ENCODE measurements at places on chromosomes 16 and 17. TPM values are rescaled to one million over a fixed set of nuclear protein-coding genes. Genes with fewer than 3 reads are reported as not detected.
A peak's percentile ranks its signal among the peaks of the same experiment; 100 is the strongest.

- no peak for DNase-seq
Observed at GRCh38 chr16:27491894-27492587, 57.7 kb downstream of the GTF3C1 start.

DNA sequence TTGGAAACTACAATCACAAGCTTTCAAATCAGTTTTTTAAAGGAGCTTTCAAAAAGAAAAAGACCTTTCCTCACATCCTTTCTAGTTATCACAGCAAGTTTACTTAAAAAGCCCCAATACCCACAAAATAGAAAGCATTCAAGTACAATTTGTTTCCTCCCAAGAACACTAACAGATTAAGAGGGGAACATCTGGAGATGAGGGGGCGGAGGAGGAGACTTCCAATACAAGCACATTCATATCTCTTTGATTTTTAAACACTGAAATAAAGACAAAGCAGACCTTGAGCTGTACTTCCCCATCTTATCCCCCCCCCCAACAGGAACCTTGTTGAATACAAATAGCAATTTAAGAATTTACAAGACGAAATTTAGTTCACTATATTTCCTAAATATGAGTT lies 2.0 kb downstream of the YWHAE start:
- peak; percentile 60 for DNase-seq

DNA sequence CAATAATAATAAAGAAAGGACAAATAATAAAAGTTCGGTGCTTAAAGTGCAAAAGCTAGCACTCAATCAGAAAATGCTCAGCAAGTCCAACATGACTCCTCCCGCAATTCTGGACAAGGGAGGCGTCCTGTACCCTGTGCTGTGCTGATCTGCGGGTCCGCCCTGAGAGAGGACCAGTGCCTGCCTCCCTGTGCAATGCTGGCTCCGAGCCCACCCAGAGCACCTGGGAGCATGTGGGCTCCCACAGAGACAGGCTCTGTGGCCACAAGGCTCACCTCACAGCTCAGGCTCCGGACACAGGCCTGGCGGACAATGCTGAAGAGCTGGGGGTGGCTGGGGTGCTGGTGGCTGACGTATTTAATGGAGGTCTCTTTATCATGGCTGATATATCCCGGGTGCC lies 11.1 kb downstream of the FLCN start:
- DNase-seq, result no peak

DNA sequence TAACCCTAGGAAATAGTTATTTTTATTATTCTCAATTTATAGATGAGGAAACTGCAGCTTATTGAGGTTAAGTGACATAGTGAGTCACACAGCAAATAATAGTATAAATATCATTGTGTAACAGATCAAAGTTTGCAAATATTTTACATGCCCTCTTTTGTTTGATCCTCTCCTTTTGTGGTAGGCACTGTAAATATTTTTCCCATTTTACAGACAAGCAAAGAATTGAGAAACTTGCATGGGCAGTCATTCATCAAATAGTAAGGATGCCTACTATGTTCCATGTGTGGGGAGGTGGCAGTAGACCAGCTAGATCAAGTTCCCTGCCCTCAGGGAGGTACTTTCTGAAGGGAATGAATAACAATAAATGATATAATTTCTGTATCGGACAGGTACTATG lies 173.0 kb downstream of the PHKB start:
- DNase-seq, result no peak

DNA sequence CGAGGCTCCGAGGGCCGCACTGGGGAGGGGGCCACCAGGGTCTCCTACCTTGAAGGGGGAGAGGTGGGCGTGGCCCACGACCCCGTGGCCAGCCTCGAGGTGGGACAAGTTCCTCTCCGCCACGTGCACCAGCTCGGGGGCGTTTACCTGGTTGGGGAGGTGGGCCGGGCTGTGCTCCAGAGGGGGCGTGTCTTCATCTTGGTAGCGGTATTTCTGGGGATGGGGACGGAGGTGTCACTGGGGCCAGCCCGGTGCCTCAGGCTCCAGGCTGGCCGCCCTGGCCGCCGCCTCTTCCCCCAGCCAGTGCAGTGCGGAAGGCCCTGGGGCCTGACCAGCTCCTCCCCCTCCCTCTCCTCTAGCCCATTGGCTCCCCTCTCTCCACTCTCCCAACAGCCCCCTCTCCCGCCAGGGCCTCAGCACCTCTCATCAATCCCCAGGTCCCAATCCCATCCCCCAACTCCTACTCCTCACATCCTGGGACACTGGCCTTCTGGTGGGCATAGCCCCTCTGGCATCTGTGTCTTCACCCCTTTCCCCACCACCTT lies 11.5 kb downstream of the DLG4 start:
- no peak for DNase-seq

DNA sequence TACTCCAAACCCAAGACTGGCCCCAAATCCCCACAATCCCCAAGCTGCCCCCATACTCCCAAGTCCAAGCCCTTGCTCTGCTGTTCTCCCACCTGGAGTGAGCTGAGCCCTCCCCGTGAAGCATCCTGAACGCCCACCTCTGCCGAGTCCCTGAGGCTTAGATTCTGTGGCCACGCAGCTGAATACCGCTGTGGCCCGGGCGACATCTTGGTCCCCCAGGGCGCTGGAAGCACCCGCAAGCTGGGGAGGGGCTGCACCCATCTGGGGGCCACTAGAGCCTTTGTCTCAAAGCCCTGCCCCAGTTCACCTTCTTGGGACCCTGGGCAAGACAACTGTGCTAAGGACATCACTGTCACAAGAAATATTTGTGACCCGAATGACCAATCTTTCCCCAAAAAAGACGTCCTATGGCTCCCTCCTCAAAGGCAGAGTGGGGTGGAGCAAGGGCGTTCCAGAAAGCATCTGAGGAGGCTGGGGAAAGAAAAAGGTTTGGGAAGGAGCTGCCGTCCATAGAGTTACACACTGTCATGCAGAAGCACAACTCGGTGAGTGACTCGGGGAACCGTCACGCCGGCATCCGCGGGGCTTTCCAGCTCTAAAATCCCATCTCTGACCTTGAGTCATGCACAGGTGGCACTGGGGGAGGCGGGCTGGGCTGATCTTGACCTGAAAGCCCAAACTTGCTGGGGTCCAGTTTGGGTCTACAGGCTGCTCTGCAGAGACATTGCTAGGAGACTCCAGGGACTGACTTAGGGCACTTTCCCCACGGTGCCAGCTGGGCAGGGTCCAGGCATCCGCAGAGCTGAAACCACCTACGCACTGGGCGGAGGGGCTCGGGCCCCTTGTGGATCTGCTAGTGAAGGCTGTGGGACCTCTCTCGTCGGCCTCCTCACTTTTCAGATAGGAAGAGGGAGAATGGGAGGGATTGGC lies 6.6 kb downstream of the PTX4 start:
- DNase-seq, result no peak

GRCh38 chr17:7307686-7308624 lies 527 bp downstream of the EIF5A start:
- peak; percentile 36 for DNase-seq

DNA sequence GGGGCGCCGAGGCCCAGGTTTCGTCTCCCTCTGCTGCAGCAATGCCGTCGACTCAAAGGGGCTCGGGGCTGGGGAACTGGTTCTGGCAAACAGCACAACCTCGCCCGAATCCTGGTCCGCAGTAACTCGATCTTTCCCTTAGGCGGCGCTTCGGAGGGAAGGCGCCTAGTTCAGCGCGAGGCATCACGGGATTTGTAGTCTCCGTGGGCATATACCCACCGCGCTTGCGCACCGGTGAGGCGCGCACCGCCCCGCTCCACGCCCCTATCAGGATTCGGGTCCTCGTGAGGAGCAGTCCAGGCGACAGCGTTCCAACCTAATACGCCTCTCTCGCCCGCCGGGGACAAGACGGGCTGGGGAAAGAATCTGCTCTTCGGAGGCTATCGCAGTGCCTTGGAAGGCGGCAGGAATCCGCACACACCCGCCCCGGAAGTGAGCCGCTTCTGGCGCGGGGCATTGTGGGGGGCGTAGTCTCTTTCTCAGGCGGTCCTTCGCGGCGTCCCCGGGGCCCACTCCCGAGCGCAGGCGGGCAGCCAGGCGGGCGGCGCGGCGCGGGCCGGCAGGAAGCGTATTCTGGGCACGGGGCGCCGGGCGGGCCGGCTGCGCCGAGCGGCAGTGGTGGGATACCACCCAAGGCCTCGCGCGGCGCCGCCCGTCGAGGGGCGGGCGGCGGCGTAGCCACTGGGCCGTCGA lies at the start of gene THAP11:
Gene THAP11, plus strand, starts transcription at position 505 of the 693 bp plus-strand sequence. CDS start 235 bp downstream, outside the sequence.
- peak; percentile 95 for DNase-seq

DNA sequence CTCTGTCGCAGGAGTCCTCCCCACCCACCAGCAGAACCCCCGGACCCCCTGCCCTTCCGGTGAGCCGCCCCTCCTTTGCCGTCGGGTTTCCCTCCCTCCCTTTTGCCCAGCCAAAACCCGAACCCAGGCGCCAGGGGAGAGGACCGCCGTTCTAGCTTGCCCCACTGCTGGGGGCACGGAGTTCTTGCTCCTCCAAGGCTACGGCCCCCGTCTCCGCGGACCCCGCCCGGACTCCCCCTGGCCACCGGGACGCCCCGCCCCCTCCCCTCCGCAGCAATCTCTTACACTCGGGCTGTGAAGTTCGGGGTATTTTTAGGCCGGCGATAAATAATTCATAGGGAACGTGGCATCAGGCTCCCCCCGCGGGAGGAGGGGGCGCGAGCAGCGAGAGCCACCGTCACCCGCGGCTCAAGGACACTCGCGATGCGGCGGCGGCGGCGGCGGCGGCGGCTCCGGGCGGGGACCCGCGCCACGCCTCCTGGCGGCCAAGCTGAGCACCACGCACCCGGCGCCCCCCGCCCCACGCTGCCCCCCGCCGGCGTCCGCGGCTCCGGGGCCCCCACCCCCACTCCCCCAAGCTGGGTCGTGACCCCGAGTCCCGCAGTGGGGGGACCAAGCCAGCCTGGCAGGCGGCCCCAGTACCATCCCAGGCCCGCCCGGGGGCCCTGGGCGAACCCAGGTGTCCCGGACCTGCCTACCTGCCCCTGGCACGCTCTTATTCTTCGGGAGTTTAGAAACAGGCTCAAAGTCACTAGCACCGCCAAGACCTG lies at the start of gene GRIN2C:
Gene GRIN2C, minus strand, starts transcription at position 427 of the 770 bp plus-strand sequence. CDS start 4,793 bp downstream, outside the sequence.
- DNase-seq, result no peak

DNA sequence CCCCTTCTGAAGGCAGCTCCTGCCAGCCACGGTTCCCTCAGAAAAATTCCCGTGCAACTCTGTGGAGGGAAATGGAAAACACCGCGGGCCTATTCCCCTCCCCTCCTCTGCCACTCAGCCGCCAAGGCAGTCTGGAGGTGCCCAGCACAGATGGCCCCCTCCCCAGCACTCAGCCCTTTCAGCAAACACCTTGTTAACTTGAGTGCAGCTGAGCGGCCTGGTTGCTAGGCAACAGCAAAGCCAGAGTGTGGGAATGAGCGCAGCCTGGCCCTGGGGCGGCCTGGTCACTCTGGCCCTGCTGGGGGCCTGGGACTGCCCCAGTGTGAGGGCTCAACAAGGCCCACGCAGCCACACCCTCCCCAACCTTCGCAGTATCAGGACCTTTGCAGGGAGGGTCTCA lies 32.8 kb downstream of the CACNA1G start:
- DNase-seq, result no peak

GRCh38 chr17:14805348-14805747 lies 459.8 kb downstream of the PMP22 start:
- no peak for DNase-seq

AURKB gene
- 19.0 TPM for total RNA-seq

- no peak for DNase-seq
Observed at GRCh38 chr17:17419631-17420030, 57.2 kb upstream of the MED9 start.

PABPN1L gene
- total RNA-seq, result not detected

GRCh38 chr17:6358131-6358530 lies 76.8 kb downstream of the AIPL1 start:
- DNase-seq, result no peak

GRCh38 chr17:33732116-33732515 lies 439.0 kb upstream of the ASIC2 start:
- peak; percentile 4 for DNase-seq

MPV17L gene
- total RNA-seq, result 1.3 TPM

HBA1 gene
- not detected for total RNA-seq

DNA sequence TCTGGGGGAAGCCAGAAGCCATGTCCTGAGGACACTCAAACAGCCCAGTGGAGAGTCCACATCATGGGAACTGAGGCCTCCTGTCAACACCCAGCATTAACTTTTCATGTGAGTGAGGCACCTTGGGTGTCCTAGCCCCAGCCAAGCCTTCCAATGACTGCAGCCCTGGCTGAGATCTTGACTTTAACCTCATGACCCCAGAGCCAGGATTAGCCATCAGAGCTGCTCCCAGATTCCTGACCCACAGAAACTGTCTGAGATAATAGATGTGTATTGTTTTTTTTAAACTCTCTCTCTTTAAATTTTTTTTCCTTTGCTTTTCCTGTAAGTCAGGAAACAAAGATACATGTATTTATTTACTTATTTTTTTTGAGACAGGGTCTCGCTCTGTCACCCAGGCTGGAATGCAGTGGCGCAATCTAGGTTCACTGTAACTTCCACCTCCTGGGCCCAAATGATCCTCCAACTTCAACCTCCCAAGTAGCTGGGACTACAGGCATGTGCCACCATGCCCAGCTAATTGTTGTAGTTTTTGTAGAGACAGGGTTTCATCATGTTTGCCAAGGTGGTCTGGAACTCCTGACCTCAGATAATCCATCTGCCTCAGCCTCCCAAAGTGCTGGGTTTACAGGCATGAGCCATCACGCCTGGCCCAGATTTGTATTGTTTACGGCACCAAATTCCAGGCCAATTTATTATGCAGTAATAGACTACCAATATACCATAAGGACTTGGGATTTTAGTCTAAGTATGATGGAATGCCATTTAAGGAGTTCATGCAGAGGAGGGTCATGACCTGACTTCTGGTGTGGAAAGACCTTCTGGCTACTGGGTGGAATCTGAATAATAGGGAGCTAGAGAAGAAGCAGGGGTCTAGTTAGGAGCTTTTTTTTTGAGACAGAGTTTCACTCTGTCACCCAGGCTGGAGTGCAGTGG lies 14.0 kb upstream of the TMEM94 start:
- DNase-seq, result peak; percentile 62

GRCh38 chr17:48842746-48843145 lies 11.9 kb downstream of the CALCOCO2 start:
- peak; percentile 28 for DNase-seq

DNA sequence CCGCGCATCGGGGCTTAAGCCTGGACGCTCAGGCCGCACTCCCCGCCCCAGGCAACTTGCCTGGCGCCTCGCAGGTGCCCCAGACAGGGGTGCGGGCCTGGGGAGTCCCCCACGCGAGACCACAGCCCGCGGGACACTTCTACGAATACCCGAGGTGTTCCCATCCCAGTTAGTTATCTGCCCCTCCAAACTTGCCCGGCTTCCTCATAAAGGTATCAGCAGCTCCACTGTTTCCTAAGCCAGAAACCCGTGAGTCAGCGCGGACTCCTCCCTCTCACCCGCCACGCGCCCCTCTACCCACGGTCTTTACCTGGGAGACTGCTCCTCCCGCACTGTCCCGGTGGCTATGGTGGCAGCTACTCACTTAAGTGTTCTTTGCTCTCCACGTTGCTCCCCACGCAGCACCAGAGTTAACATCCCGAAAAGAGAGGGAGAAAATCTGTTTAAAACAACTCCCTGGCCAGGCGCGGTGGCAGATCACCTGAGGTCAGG lies 1.0 kb upstream of the CREBBP start:
- DNase-seq, result no peak

DNA sequence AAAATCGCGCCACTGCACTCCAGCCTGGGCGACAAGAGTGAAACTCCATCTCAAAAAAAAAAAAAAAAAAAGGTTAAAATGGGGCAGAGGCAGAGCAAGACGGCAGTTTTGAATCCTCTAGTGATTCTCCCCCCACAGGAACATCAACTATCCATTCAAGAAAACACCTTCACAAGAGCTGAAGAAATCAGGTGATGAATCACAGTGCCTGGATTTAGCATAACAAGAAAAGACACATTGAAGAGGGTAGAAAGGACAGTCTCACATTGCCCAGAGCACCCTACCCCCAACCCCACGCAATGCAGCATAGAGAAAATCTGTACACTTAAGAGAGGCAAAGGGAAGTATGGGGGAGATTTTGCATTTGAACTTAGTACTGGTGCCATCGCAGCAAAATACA lies 28.8 kb upstream of the RNF43 start:
- no peak for DNase-seq
